NCI-H1694 (cell line): ENCODE measurements at places on chromosomes 11 and 22.

DNA sequence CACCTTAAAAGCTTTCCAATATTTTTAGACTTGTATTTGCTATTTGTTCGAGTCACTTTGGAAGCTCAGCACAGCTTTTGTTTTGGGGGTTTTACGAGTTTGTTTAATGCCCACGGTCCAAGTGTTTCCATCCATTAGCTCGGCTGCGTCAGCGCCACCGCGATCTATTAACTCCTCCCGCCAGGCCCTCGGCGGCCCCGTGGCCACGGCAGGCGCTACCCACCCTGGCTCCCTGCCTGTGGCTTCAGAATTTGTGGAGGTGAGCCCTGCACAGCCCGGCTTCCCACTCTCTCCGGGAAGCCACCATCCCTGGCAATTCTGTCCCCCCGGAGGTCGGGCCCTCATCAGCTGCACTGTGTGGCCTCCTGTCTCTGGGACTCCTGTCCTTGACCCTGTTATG, 648.5 kb downstream of the BRD1 start:
- DNase-seq, result no peak

GRCh38 chr22:43031617-43032016, 16.7 kb upstream of the PACSIN2 start:
- DNase-seq, result no peak

DNA sequence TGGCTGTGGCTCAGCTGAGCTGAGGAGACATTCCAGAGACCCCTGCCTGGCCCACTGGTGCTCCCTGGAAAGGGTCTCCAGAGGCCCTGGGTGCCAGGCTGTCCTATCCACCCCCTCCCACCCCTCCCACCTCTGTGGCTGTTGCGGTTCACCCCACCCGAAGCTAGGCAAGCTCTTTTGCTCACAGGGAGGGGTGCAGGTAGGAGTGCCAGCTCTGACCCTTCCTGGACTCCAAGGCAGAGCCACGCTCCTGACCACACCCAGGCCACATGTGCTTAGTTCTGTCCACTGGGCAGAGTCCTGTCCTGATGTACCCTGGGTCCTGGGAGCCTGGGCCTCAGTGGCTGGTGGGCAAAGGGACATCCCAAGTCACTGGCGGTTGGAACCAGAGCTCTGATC, 16.4 kb downstream of the IL17REL start:
- DNase-seq, result no peak

DNA sequence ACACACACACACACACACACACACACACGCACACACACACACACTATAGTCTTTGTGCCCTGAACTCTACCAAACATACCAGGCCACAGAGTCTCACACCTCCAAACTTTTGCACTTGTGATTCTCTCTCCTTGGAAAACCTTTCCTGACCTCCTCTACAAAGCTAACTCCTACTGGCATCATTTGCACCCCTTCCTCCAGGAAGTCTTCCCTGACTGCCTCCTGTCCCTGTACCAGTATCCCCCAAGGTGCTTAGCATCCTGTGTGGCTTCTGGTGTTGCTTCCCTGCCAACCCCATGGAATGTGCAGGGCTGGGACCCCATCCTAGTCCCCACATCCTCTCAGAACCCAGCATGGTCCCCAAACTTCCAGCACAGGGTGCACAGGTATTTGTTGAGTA, 8.9 kb downstream of the TPST2 start:
- no peak for DNase-seq

- DNase-seq, result no peak
These were observed 14.5 kb upstream of the TPP1 start for GRCh38 chr11:6633422-6634408.
